ENCODE measurements at places on chromosomes 3 and 15.

DNA sequence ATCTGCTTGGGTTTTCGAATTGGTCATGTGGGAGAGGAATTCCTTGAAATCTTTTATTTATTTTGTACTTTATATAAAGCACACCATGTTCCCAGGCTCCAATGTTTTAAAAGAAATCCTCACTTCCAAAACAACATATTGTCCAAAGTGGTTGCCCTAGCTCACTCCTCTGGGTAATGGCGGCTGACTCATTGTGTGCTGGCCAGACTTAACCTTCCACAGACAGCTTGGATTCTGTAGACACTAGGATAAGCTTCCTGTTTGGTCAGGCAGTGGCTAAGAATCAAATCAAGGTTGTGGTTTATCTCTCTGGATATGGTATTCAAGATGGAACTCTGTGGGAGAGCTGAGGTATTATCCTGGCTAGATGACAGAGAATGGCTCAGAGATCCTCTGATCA, 55.8 kb upstream of the FAM98B start:
- no peak overlapping the region for H3K4me3 ChIP-seq
- no peak for DNase-seq
- H3K27ac ChIP-seq, result no peak overlapping the region
- peaks cover 72% of the 10 kb centered on the region for H3K27me3 ChIP-seq
- H3K36me3 ChIP-seq, result no peaks in the 10 kb centered on the region
- H3K4me1 ChIP-seq, result no peaks in the 10 kb centered on the region

DNA sequence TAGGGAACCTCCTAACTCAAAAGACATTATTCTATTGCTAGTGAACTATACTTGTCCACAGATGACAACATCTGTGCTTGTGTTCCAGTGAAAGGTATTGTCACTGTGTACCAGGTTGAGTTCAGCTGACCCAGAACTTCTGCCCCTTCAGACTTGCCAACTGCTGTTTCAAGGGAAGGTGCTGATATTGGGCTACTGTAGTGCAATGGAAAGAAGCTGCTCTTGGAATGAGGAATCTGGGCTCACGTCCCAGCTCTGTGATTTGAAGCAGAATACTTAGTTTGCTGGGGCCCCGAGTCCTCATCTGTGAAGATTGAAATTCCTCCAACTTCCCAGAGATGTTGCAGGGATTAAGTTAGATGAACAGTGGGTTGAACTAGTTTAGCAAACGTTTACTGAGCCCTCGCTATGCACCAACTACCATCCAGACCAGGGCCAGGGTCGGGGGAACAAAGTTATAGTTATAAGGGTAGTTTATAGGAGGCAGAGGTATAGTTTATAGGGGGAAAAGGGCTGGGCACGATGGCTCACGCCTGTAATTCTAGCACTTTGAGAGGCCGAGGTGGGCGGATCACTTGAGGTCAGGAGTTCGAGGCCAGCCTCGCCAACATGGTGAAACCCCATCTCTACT, 15.9 kb upstream of the UMPS start:
- no peak for DNase-seq
- H3K4me1 ChIP-seq, result no peaks in the 10 kb centered on the region
- peaks cover 45% of the 10 kb centered on the region for H3K27me3 ChIP-seq
- no peak overlapping the region for H3K4me3 ChIP-seq

GRCh38 chr15:92661956-92662355, 6.4 kb upstream of the FAM174B start:
- peaks cover 4% of the 10 kb centered on the region for H3K4me1 ChIP-seq
- H3K27ac ChIP-seq, result no peak overlapping the region
- peaks cover 35% of the 10 kb centered on the region for H3K27me3 ChIP-seq
- no peak for DNase-seq
- no peaks in the 10 kb centered on the region for H3K36me3 ChIP-seq
- H3K4me3 ChIP-seq, result no peak overlapping the region

GRCh38 chr15:101198800-101199199, 53.0 kb downstream of the CHSY1 start:
- H3K4me3 ChIP-seq, result no peak overlapping the region
- H3K27ac ChIP-seq, result peak overlapping the region; percentile 80
- no peaks in the 10 kb centered on the region for H3K27me3 ChIP-seq

DNA sequence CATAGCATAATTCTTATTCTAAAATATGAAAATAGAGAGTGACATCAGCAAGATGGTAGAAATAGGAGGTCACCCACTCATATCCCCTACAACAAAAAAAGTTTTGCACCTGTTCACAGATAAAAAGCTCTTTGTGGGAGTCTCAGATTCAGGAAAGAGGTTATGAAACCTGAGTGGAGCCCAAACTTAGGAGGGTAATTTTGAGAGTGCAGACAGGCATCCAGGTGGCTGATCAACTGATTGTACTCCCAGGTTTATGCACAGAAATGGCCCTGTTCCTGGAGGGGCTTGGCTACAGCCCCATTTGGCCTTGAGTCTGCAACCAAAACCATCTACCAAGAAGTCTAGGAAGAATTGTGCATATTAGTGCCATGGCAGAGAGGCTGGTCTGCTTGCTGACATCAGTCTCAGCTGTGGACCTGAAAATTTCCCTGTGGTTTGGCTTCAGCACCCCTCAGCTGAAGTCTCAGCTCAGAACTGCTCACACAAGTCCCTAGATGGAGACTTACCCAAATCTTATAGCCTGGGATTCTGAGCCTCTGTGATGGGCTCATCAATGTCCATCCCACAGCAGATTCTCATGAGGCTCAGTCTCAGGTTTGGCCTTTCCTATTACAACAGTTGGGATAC, 291.6 kb downstream of the IL20RB start:
- H3K4me1 ChIP-seq, result no peaks in the 10 kb centered on the region
- no peaks in the 10 kb centered on the region for H3K36me3 ChIP-seq
- no peak for DNase-seq

DNA sequence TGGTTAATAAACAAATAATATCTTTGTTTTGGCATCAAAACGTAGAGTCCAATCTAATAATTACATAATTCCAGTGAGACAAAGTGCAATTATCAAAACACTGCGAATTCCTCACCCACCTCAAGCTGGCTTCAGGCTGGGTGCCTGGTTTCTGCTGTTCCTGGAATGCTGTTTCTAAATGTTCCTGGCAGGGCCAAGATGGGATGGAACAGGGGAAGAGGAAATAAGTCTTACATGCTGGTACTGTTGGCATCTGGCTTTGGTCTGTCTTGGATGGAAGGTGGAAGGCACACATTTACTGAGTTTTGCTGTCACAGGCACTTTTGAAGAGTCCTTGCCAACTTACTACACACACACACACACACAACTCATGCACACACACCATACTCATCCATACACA, 101.9 kb upstream of the SLCO3A1 start:
- H3K4me1 ChIP-seq, result no peaks in the 10 kb centered on the region
- H3K27me3 ChIP-seq, result peaks cover 32% of the 10 kb centered on the region
- no peak for DNase-seq
- no peak overlapping the region for H3K4me3 ChIP-seq

- no peaks in the 10 kb centered on the region for H3K27me3 ChIP-seq
- H3K36me3 ChIP-seq, result no peaks in the 10 kb centered on the region
- H3K4me1 ChIP-seq, result peaks cover 16% of the 10 kb centered on the region
- no peak overlapping the region for H3K4me3 ChIP-seq
- peak overlapping the region; percentile 57 for H3K27ac ChIP-seq
- DNase-seq, result no peak
These were observed 11.6 kb downstream of the NIPA2 start for GRCh38 chr15:22850055-22850454.

GRCh38 chr15:62506217-62506805, 341.2 kb upstream of the C2CD4B start:
- DNase-seq, result no peak
- H3K4me3 ChIP-seq, result no peak overlapping the region
- H3K27me3 ChIP-seq, result peaks cover 39% of the 10 kb centered on the region
- no peak overlapping the region for H3K27ac ChIP-seq
- no peaks in the 10 kb centered on the region for H3K36me3 ChIP-seq

DNA sequence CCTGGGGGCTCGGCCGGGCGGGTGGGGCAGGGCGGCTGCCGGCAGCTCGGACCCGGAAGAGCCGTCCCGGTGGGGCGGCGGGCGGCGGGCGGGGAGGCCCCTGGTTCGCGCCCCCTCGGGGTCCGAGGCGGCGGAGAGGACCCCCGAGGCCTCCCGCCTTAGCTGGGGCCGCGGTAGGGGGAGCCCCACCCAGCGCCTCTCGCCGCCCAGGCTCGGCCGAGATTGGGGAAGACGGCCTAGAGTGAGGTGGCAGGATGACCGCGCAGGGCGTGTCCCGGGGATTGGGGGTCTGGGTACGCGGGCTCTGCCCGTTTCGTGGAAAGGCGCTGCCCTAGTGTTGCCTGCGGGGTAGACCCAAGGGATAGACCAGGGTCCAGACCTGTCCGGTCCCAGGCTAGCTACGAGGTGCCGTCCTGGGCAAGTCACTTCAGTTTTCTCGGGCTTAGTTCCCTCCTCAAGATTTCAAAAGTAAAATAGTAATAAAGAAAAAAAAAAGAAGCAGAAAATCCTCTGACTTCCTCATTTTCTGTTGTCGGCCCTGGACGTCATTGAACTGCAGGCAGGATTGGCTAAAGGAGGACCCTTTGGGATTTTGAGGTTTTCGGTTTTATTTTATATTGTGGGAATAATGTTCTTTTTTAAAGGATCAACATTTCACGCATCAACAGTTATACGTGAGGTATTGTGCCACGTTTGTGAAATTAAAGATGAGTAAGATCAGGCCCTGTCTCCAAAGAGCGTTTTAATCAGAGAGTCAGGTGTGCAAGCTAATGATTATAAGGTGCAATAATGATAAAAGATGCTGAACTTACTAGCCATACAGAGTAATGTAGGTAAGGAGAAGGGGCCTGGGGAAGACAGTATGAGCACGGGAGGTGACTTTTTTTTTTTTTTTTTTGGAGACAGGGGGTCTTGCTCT, 679 bp downstream of the IQGAP1 start:
- no peaks in the 10 kb centered on the region for H3K27me3 ChIP-seq
- H3K4me3 ChIP-seq, result peak overlapping the region; percentile 94
- peak overlapping the region; percentile 96 for H3K27ac ChIP-seq
- peaks cover 44% of the 10 kb centered on the region for H3K4me1 ChIP-seq
- H3K36me3 ChIP-seq, result peaks cover 17% of the 10 kb centered on the region
- DNase-seq, result peak; percentile 41

DNA sequence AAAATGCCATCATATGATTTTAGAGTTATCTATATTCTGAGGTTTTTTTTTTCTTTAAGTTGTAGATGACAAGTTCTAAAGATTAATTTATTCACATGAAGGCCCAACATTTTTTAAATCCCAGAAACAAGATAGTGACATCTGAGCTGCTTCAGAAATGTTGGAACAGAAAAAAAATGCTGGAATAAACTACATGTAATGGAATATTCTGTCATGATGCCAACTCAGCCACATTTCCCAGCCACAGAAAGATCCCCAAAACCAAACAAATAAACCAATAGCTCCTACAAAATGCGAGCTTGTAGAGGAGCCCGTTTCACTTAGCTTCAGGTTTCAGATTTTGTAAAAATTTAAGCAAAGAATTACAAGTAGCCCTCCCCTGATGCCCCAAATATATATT, 111.0 kb upstream of the MYO5C start:
- H3K27me3 ChIP-seq, result no peaks in the 10 kb centered on the region
- no peak overlapping the region for H3K4me3 ChIP-seq
- peaks cover 8% of the 10 kb centered on the region for H3K4me1 ChIP-seq
- H3K27ac ChIP-seq, result no peak overlapping the region

DNA sequence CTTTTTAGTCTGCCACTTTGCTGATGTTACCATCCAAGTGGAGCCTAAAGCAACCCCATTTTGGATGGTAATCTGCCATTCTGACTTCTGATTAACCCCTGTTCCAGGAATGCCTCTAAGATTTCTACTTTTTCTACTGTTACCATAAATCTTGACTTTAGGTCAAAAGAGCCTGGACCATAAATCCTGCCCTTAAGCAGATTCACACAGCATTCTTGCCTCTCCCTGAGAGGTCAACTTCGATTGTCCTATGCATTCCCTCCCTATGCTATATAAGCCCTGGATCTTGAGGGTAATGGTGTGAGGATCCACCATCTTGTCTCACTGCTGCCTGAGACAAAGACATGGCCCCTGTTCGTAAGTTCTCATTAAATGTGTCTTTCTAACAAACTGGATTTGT, 177.3 kb downstream of the GABRB3 start:
- no peak for DNase-seq
- no peak overlapping the region for H3K27ac ChIP-seq
- H3K36me3 ChIP-seq, result no peaks in the 10 kb centered on the region
- H3K4me1 ChIP-seq, result no peaks in the 10 kb centered on the region
- H3K4me3 ChIP-seq, result no peak overlapping the region

DNA sequence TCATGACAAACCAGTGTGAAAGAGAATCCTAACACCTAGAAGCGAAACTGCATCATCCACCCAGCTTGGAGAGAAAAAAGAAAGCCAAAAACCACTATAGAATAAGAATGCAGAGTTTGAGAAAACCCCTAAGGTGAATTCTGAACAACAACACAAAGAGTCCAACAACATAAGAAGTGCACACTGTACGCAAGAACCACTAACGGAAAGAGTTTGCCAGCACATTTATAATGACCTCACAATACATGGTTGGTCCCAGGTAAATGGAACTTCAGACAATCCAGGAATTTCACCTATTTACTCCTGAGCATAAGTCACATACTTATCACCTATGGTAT, 128.3 kb upstream of the BHLHE40 start:
- peak overlapping the region; percentile 100 for H3K27ac ChIP-seq
- no peak for DNase-seq
- H3K36me3 ChIP-seq, result no peaks in the 10 kb centered on the region
- peak overlapping the region; percentile 43 for H3K4me3 ChIP-seq

DNA sequence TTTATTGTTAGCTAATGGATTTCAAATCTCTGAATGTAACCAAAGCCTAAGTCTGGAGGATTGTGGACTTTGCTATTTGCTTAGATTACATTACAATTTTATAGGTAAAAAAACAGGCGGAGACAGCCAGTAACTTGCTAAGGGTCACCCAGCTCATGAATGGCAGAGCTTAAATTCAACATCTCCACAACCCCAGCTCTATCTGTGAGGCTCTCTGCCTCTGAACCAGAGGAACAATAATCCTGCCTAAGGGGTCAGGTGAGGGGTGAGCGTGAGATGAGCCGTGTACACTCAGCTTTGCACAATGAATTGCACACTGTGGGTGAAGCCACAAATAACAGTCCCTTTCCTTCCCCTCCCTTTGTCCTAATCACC, 69.8 kb upstream of the SPATA12 start:
- peaks cover 20% of the 10 kb centered on the region for H3K4me1 ChIP-seq
- H3K4me3 ChIP-seq, result no peak overlapping the region
- DNase-seq, result no peak
- peaks cover 19% of the 10 kb centered on the region for H3K27me3 ChIP-seq

GRCh38 chr15:25092661-25093060, 137.9 kb downstream of the SNRPN start:
- H3K27ac ChIP-seq, result no peak overlapping the region
- H3K4me1 ChIP-seq, result no peaks in the 10 kb centered on the region
- DNase-seq, result no peak
- no peaks in the 10 kb centered on the region for H3K27me3 ChIP-seq

DNA sequence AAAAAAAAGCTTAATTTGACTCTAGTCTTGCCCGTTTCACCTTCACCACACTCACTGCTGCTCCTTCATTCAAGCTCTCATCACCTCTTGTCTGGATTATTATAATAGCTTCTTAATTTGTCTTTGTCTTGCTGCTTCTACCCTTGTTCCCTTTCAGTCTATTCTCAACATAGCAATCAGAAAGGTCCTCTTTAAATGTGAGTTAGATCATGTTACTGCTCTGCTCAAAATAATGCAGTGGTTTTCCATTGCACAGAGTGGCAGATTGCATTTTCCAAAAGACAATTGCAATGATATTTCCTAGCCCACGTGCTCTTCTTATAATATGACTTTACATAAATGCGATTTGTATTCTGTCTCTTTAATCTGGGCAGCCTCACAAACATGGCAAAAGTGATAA, 174.6 kb downstream of the ALDH1A2 start:
- peaks cover 35% of the 10 kb centered on the region for H3K27me3 ChIP-seq
- no peak overlapping the region for H3K27ac ChIP-seq
- no peak overlapping the region for H3K4me3 ChIP-seq
- H3K36me3 ChIP-seq, result no peaks in the 10 kb centered on the region
- peaks cover under 1% of the 10 kb centered on the region for H3K4me1 ChIP-seq

All from T-helper 17 cell (primary cell).